AG04449 (cell line): ENCODE measurements at places on chromosomes 13 and 19.
A peak's percentile ranks its signal among the peaks of the same experiment; 100 is the strongest.

- DNase-seq = no peak
Measured at GRCh38 chr13:27953676-27954405, 15.3 kb downstream of the CDX2 start.

- no peak for DNase-seq
Measured at GRCh38 chr13:110472904-110473563, 88.5 kb downstream of the RAB20 start.

- no peak for DNase-seq
Measured at GRCh38 chr13:25494698-25495411, 123.1 kb downstream of the ATP8A2 start.

DNA sequence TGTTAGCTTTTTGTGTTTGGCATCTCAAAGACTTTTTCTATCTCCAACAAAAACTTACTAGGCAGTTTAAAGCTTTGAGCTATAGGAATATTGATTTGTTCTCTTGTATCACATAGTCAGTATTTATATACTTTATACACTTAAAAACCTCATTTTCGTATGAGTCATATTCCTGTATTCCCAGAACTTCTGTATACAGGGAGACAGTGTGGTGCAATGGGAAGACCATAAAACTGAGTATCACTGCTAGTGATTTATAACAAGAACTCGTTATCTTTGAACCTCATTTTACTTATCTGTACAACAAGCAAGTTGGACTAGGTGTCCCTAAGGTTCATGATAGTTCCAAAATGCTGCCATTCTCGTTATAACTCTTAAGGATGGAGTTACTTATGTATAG, 6.3 kb downstream of the GPR180 start:
- no peak for DNase-seq

- DNase-seq = no peak
Measured at GRCh38 chr13:50720861-50721671, 122.4 kb downstream of the DLEU7 start.

- no peak for DNase-seq
Measured at GRCh38 chr19:30490760-30491159, 118.6 kb downstream of the ZNF536 start.

GRCh38 chr19:45306040-45306439, 16.6 kb downstream of the CKM start:
- no peak for DNase-seq

- DNase-seq = no peak
Measured at GRCh38 chr19:6047741-6048251, 62.5 kb downstream of the RFX2 start.

DNA sequence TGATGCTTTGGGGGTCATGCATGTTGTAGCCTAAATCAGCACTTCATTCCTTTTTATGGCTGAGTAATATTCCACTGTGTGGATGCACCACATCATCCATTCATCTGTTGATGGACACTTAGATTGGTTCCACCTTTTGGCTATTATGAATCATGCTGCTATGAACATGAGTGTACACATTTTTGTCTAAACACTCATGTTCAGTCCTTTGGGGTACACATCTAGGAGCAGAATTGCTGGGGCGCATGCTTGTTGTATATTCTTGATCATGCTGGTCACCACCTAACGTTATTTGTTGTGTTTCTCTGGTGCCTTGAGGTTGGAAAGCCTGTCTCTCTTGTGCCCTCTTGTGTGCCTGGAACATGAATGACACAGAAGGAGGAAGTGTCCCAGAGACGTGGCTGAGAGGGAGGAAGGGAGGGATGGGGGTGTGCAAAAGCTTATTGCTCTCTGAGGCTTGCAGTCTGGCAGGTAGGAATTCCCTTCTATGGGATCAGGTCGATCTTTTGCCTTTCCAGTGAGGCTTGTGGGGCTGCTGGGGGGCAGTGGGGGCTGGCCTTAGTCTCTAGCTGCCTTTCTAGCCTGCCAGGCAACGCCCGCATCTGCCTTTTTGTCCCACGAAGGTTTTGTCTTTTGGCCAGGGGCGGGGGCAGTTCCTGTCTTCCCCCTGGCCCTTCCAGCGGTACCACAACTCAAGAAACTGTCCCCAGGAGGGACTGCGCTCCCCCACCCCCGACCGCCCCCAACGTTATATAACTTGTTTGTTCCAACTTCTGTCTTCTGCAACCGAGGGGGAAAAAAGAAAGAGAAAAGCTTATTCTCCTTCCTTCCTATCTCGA, 7.6 kb downstream of the KLHL26 start:
- no peak for DNase-seq

GRCh38 chr13:51895906-51896888, 34.4 kb downstream of the CCDC70 start:
- peak; percentile 21 for DNase-seq

- no peak for DNase-seq
Measured at GRCh38 chr13:77298426-77298825, 28.5 kb downstream of the MYCBP2 start.

DNA sequence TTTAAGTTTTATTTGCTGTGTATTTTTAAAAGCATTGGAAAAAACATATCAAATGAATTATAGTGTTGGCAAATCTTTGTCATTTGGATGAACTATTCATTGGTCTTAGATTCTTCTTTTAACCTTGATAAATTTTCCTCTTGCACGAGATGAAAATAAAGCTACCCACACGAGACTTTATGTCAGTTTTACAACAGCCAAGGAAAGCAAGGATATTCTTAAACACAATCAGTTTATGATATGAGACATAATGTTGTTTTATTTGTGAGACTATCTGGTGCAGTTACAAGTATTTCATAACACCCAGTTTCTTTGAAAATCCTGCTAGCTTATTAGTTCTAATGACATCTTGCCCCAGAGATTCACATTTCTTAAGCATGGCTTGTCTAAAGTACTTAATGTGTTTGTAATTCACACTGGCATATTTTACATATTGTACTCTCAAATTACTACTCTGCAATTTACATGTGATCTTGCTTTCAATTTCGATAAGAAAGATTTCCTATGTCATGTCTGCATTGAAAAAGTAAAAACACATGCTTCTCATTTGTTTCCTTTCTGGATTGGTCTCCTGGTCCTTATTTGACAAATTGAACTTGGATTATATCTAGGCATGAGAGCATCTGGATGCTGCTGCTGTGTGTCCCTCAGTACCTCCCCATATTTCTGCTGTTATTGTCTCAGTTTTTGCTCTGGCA, 955.5 kb upstream of the PCDH9 start:
- no peak for DNase-seq

DNA sequence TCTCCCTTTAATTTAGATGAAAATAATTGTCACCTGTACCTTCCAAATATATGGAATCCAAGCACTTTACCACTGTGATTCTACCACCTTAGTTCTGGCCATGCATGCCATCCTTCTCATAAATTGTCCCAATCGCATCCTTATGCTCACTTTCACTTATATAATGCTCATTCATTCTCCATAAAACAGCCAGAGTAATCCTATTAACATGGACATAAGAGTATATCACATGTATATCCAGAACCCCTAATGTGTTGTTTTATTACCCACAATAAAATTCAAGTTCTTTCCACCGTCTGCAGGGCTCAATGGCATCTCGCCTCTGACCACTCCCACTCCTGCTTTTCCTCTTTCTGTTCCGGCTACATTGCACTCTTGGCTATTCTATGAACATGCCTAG, 597.5 kb upstream of the MIR17HG start:
- no peak for DNase-seq

DNA sequence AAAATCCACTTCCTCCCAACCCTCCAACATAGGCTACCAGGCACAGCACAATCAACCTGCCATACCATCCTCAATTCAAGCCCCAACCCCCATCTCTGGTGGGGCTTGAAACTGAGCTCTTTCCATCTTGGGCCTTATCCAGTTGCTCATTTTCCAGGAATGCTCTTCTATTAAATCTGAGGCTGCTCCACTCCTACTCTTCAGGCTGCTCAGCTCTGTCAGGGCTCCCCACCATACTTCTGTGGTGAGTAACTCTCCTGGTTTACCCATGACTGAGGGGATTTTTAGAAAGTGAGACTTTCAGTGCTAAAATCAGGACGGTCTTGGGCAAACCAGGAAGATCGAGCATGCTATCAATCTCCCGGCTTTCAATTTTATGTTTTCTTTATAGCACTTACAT, 512.8 kb downstream of the LMO7 start:
- peak; percentile 63 for DNase-seq

DNA sequence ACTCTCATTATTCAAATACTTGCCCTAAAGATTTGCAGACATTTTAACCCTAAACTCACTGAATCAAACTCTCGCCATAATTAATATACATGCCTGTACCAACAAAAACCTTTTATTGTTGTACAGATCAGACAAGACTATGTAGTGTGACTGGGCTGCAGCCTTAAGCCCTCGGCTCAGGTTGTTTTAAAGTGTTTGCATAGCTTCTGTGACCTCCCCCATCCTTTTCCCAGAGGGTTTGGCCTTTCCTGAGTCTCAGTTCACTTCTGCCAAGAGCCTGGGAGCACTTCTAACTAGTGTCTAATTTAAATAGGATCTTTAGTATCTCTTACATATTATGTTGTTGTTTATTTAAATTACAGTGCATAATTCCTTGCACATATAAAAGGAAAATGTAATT, 158.2 kb downstream of the HS6ST3 start:
- DNase-seq = no peak

- no peak for DNase-seq
Measured at GRCh38 chr13:112603641-112604225, 15.8 kb upstream of the TUBGCP3 start.

DNA sequence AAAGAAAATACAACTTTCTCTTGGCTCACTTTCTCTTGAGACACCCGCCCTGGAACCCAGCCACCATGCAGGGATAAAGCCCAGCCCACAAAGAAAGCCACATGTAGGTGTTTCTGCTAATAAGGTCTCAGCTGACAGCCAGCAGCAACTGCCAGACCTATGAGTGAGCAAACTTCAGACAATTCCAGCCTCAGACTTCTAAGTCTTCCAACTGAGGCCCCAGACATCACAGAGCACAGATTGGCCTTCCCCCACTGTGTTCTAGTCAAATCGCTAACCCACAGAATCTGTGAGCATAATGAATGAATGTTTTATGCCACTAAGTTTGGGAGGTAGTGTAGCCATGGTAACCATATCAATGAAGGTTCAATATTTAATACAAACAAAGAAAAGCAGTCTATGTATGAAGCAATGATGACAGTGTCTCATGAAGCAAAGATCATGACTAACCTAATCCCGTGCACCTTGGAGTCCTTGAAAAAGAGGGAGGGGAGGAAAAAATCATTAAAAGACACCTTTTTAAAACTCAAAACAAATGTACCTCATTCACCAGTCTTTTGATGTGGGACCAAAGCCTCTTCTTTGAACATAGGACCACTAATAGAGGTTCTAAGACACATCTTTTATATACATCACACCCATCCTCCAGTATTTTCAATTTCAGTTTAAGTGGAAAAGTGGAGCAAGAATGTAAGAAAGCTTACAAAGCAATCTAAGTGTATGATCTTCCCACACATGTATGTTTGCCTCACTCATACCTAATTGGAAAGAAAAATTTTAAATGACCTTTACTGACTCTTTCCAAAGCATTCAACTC, 6.2 kb downstream of the MRPS31 start:
- DNase-seq = no peak

GRCh38 chr19:53907193-53907581, 1.9 kb upstream of the CACNG7 start:
- no peak for DNase-seq

- no peak for DNase-seq
Measured at GRCh38 chr19:13181747-13182388, 31.7 kb downstream of the IER2 start.

- no peak for DNase-seq
Measured at GRCh38 chr13:113803409-113804016, 44.5 kb downstream of the TMEM255B start.

DNA sequence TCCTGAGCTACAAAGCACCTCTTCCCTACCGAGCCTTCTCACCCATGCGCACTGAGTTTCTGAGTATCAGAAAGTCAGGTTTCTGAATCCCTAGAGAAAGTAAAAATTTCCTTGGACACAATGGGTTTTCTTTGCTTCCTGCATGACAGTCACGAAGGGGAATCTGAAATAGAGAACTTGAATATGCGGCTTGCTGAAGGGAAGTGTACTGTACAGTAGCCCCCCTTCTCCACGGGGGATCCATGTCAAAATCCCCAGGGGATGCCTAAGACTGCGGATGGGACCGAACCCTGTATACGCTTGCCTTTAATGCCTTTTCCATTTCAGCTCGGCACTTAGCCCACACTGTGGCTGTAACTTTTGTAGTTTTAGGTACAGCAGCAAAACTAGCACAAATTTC, 107.9 kb downstream of the GGACT start:
- no peak for DNase-seq

- DNase-seq = no peak
Measured at GRCh38 chr19:2038284-2039088, 12.6 kb downstream of the MKNK2 start.

DNA sequence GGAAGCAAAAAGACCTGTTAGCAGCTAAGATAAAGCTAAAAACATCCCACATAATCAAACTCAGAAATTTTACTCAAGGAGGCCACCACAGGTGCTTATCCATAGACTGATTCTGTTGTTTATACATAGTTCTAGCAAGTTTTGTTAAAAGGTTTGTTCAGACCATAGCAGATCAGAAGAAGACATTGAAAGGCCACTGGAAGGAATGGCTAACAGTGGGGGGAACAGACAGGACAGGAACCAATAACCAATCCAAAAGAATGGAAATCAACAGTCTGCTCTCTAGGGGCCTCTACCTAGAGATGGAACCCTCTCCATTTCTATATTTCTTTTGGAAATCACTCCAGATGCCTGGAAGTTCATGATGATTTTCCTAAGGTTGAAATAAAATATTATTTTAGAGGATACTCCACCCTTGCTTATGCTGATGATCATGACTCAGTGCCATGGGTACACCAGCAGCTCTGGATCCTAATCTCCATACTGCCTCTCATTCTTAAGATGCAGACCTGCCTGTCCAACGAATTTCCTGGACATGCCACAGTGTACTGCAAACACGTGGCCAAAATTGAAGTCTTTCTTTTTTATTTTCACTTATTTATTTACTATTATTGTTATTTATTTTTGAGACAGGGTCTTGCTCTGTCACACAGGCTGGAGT, 260.0 kb downstream of the MYO16 start:
- no peak for DNase-seq

DNA sequence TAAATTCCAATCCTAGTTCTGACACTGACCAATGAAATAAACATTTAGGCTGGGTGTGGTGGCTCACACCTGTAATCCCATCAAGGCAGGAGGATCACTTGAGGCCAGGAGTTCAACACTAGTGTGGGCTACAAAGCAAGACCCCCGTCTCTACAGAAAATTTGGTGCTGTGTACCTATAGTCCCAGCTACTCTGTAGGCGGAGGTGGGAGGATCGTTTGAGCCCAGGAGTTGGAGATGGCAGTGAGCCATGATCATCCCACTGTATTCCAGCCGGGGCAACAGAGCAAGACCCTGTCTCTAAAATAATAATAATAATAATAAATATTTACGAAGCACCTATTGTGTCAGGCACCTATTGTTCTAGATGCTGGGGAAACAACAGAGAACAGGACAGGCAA, 6.7 kb downstream of the IRGQ start:
- no peak for DNase-seq

DNA sequence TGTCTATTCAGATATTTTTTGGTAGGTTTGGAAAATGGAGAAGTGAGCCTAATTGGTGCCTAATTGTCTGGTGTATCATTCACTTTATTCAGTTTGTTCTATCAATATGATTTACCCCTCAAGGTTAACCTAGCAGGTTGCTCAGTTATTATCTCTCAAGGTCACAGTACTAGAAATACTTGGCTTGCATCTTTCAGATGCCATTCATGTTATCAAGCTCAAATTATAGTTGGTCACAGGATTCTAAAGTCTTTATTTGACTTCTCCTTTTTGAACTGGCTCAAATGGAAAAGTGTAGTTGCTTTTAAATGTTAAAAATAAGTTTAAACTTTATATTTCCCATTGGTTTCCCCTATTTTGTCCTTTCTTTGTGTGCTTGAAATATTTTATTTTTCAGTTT, 2.6 kb downstream of the KCNRG start:
- no peak for DNase-seq
